Umbilical cord (tissue), 2 donors: ENCODE measurements at places on chromosomes 2 and 18. TPM values are rescaled to one million over a fixed set of nuclear protein-coding genes. Genes with fewer than 3 reads are reported as not detected.

UGT1A5 gene
- total RNA-seq = not detected

- DNase-seq = no peak
Observed at GRCh38 chr2:11753452-11753885, 7.0 kb downstream of the LPIN1 start.

GRCh38 chr2:85787981-85788340 is 34.2 kb downstream of the ATOH8 start:
- no peak for DNase-seq

DNA sequence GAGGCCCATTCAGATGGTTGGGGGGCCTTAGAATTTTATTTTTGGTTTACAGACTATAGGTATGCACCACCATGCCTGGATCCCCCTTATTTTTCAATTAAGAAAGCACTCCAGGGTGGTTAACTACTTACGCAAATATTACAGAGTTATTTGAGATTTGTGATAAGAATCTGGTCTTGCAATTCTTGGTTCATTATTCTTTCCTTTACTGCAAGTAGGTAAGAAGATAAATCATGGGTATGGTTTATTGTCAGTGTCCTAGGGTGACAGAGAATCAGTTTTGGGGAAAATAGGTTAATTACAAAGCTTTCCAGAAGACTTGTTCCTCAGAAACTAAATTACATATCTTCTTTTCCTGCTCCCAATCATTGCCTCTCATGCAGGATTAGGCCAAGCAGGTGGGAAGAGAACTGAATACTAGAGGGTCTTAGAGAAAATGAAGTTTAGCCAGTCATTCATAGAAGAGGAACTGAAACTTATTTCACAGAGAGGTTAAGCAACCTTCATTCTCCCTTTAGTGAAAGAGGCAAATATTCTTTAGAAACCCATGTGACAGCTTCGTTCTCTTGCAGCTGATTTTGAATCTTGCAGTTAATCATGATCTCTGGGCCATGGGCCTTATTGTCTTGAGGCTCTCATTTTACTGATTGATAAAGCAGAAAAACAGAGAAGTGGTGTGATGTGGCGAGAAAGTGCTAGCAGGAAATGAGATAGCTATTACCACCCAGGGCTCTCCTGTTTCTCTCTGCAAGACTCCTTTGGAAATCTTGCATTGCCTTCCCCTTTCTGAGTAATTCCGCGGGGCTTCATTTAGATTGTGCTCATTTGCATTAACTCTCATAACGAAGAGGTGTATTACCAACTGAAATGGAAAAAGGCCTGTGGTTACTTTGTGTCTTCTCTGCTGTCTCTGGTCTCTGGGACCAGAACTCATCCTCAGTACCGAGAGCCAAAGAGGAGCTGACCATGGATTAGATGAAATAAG is 44.8 kb upstream of the ARHGAP25 start:
- DNase-seq = peak; percentile 18

DNA sequence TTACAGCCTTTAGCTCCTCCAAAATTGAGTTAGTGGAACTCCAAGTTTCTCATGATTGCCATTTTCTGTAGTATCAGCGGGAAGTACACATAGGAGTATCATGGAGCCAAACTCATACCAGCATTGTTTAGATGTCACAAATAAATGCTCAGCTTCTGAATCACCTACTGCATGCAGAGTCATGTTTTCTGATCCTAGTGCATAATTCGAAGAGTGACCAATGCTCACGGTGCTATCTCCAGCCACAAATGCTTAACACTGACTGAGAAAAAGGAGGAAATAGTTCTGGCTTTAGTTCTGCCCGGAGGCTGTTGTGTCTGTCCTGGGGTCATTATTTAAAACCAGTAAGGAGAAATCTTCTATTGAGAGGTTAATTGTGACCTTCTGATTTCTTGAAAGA is 45.4 kb upstream of the LRATD1 start:
- no peak for DNase-seq

- DNase-seq = no peak
Observed at GRCh38 chr2:120604767-120605166, 130.9 kb upstream of the GLI2 start.

SH2D6 gene
- 4.6 TPM for total RNA-seq

EVX2 gene
- total RNA-seq = 1.2 TPM

GRCh38 chr2:73983322-73984202 is 1.1 kb upstream of the TET3 start:
- peak; percentile 88 for DNase-seq

- DNase-seq = no peak
Observed at GRCh38 chr2:155907211-155907610, 425.3 kb downstream of the NR4A2 start.

SNX17 gene
- total RNA-seq = 98.0 TPM

CKAP2L gene
- 4.1 TPM for total RNA-seq

- DNase-seq = no peak
Observed at GRCh38 chr2:16653799-16654198, 11.8 kb downstream of the CYRIA start.

GRCh38 chr2:146979746-146980145 is 865.1 kb upstream of the ACVR2A start:
- DNase-seq = no peak

- DNase-seq = no peak
Observed at GRCh38 chr2:109439390-109439786, 174.4 kb downstream of the SEPTIN10 start.

DNA sequence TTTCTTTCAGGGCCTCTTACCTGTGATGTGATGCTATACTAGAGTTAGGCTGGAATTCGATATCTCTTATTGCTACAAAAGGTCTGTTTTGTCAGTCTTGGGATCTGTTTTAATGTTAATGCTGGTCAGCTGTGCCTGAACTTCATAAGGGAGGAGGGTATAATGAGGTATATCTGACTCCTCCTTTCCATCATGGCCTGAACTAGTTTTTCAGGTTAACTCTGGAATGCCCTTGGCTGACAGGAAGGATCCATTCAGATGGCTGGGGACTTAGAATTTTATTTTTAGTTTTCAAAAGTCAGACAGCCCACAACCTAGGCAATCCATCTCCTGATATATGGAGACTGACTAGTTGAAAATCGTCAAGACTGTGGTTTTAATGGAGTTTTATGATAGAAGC is 35.9 kb upstream of the TBC1D8 start:
- DNase-seq = peak; percentile 42

BOK gene
- 37.8 TPM for total RNA-seq

L3MBTL4 gene
- total RNA-seq = 14.9 TPM

OTOF gene
- not detected for total RNA-seq

GRCh38 chr2:37549598-37549997 is 121.8 kb downstream of the CDC42EP3 start:
- no peak for DNase-seq

GRCh38 chr2:75586971-75587370 is 26.2 kb upstream of the EVA1A start:
- no peak for DNase-seq

DNA sequence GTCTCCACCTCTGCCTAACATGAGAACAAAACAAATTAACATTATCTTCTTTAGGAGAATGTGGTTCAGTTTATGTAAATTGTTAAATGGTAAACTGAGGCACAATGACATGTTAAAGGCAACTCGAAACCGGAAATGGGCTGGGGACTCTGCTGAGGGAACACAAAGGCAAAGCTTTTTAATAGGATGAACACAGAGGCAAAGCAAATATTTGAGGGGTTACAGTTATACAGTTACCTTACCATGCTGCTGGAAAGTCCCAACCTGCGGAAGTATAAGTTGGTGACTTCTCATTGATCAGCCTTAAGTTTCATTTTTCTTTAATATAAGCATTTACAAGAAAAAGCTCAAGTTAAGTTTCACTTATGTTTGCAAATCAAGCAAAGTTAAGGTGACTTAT is 195.0 kb downstream of the DLGAP1 start:
- no peak for DNase-seq

DNA sequence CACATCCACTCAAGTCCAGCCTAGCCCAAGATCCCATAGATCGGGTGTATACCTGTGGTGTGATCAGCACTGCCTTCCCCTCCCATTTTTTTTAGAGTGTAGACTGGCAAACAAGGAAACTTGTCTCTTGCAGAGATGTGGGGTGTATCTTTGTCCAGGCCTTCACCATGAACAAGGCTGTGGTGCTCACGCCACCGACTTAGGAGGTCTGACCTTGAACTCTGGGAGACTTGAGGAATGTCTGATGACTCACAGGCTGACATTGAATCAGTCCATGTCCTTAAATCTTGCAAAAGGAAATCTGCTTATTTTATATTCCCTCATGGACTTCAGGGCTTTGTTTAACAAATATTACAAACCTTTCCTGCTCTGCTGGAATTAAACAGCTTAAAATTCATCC is 4.5 kb upstream of the CTIF start:
- peak; percentile 31 for DNase-seq

DNA sequence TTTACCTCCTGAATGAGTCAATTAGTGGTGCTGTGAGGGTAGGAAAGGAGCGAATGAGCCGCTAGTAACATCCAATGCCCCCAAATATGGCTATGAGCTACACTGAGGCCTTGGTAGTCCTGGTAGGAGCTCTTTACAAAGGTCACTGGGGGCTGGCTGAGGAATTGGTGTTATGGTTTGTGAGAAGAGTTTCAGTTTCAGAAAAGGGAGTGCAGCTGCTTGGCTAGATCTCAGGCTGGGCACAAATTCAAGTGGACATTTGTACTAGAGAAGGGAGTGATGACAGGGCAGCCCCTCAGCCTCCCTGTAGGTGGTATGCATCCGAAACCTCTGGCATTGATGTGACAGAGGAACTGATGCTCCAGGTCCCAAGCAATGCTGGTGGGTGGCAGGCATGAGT is 13.9 kb upstream of the PAIP2B start:
- DNase-seq = no peak

DNA sequence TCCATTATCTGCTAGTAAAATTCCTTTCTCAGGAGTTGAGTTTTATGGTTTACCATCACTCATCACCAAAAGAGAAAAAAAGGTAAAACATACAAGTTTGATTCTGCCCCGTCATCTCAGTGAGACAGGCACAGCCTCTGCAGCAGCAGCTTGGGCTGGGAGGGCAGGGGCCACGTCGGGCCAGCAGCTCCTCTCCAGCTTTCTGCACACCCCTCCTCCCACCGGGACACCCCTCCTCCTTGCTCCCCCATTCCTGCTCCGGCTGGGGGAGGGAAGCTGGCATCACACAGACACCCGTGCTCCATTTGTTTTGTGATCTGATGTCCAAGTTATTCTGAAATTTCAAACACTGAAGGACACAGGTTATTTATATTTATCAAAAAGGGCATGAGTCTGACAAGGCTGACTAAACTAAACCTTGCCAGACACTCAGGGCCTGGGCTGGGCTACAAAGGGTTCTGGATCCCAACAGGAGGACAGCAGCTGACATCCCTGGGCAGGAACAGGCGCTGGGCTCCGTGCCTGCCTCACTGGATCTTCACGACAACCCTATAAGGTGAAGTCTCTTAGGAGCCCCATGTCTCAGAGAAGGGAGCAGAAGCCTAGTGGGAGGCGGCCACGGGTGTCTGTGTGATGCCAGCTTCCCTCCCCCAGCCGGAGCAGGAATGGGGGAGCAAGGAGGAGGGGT is 71.4 kb downstream of the HDAC4 start:
- DNase-seq = peak; percentile 29

DNA sequence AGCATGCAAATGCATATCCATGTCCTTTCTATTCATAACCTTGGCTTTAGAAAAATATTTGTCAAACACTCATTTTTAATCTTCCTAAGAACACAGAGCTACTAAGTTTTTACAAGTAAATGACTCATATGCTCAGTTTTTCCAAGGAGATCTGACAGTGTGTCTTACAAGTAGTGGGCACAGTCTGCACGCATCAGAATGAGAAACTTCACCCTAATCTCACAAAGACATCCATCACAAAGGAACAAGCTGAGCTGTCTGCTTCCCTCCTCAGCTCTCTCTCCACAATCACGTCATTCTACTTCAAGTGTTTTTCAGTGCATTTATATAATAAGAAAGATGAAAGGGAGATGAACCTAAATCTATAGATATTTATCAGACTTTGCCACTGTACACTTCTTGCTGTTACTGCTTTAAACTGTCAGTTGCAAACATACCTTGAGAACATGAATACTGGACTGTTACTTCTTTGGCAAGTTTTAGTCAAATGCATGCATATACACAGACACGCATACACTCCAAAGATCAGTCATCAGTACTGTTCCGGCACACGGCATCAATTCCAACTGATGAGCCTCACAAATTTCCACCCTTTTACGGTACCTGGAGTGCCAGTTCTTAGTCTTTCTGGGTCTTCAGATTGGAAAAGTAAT is 75.7 kb downstream of the RBMS1 start:
- DNase-seq = peak; percentile 88

GRCh38 chr2:117918608-117919007 is 95.3 kb downstream of the CCDC93 start:
- DNase-seq = no peak

MAPK4 gene
- total RNA-seq = 7.9 TPM

- peak; percentile 34 for DNase-seq
Observed at GRCh38 chr2:190380962-190381412, 27.2 kb upstream of the MFSD6 start.

GRCh38 chr18:79581406-79581805 is 98.2 kb upstream of the CTDP1 start:
- DNase-seq = no peak

DNA sequence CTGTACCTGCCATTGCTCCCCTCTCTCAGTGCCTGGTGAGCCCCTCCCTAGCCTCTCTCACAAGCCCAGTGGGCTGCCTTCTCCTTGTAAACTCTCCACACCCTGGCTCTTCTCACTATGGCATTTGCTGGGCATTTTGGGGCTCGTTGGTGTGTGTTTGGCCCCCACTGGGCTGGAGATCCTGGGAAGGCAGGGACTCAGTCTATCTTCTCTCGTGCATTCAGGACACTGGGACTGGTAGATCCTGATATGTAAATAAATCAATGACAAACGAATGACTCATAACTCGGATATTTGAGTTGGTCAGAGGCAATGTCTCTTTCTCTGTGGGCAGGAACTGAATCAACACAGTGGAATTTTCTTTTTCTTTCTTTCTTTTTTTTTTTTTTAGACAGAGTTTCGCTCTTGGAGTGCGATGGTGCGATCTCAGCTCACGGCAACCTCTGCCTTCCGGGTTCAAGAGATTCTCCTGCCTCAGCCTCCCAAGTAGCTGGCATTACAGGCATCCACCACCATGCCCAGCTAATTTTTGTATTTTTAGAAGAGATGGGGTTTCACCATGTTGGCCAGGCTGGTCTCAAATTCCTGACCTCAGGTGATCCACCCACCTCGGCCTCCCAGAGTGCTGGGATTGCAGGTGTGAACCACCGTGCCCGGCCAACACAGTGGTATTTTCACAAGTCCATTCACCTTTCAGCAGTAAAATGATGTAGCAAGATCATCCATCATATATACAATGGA is 144.6 kb upstream of the SPRED2 start:
- peak; percentile 71 for DNase-seq

SULT1C2 gene
- 6.5 TPM for total RNA-seq

SCYGR4 gene
- total RNA-seq = 1.4 TPM

DNA sequence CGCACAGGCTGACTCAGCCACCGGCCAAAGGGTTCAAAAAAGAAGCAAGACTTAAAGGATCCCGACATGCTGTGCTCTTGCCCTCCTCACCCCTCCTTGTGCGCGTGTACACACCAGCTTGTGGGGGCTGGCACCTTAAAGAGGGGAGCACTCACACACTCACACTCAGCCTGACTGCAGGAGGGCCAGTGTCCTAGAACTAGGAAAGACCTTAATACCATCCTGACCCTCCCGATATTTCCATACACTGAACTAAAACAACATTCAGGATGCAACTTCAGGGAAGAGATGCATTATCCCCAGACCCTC is 5.6 kb downstream of the PKDCC start:
- DNase-seq = no peak
